ENCODE measurements at places on chromosomes 7 and 10. TPM values are rescaled to one million over a fixed set of nuclear protein-coding genes. Genes with fewer than 3 reads are reported as not detected.

DNA sequence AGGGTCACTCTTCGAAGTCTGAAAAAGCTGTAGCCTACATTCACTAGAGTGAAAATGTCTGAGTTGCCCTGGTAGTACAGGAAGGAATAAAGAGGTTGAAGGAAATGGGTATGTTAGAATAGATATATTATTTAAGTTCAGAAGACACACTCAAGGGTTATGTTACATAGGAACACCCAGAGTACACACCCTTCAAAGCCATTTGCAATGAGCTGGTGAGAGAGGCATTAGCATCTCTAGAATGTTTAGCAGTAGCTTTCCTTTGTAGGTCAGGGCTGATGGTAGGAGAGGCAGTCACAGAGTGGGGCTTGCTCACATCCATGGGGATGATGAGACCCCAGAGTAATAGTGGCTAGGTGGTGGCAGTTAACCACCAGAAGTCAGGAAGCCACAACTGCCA lies 221.2 kb downstream of the SLC25A13 start:
- no peak for DNase-seq

DNA sequence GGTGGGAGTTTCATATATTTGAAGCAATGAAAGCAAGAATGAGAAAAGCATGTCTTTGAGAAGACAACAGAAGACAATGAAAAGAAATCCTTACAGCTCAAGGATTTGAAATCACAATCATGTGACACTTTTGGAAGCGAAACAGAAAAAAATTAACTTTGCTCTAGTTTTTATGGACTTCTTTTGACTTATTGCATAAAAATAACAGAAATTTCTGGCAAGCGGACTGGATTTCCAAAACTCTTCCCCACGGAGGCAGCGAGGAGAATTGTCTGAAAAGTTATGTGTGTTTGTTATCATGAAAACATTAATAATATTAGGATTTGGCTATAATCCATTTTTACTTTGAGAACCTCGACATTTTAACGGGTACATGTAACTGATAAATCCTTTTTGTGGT lies 223.3 kb downstream of the LRMDA start:
- no peak for DNase-seq

DNA sequence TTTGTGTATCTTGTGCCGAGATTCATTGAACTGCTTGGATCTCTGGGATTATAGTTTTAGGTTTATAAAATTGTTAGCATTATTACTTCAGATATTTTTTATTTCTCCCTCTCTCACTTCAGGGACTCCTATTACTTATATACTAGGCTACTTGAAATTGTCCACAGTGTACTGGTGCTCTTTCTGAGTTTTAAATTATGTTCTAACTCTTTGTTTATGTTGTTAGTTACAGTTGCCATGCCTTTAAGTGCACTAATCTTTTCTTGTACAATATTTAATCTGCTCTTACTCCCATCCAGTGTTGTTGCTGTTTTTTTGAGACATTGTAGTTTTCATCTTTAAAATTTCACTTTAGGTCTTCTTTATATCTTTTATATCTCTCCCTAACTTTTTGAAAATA lies 13.1 kb downstream of the PLEKHS1 start:
- DNase-seq, result no peak

GRCh38 chr10:18340496-18341051 lies 200.3 kb downstream of the CACNB2 start:
- DNase-seq, result no peak

DNA sequence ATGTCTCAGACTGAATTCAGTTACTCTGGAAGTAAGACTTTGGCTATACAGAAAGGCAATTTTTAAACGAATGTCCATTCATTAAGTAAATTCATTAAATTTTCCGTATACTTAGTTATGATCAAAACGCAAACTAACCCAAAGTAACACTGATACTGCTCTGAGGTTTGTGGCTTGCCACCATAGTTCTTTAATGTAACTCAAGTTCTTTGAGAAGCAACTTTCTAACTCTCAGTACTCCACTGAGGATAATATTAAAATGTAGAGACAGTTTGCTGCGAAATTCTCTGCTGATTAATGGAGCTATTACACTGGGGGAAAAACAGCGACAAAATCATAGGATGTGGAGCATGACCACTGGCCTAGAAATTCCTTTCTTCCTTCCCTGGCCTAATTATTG lies 45.4 kb upstream of the PNLIPRP3 start:
- DNase-seq, result no peak

GRCh38 chr7:99955247-99955646 lies 20.6 kb downstream of the AZGP1 start:
- peak; percentile 79 for DNase-seq

DNA sequence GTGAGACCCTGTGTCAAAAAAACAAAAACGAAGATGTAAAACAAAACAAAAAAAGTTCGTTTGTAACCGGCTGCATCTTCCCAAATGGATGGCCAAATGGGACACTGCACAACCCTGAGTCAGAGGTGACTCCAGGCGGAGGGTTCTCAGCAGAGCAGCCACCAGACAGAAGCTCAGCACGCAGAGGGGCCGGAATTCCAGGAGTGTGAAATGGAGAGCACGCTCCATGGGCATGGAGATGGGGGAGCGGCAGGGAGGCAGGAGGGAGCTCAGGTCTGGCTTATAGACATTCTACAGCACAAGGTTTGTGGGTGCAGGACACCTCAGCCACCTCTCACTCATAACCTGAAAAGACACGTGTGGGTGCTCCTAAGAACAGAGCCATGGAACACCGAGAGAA lies 227.0 kb downstream of the MAD1L1 start:
- DNase-seq, result no peak

DNA sequence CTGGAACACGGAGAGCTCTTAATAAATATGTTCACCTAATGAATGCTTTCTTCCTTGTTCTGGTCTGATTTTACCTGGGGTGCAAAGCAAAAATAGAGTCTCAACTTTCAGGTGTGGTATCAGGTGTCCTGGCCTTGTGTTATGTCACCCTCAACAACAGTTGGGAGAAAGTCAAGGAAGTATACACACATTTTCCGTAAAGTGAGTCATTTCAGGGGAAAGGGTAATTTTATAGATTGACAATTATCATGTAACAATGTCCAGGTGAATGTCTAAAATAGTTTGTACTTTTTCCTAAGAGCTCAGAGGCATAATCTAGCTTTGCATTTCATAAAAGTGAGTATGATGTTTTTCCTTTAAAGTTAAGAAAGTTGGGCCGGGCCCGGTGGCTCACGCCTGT lies 287.4 kb downstream of the SKIDA1 start:
- peak; percentile 43 for DNase-seq

DNA sequence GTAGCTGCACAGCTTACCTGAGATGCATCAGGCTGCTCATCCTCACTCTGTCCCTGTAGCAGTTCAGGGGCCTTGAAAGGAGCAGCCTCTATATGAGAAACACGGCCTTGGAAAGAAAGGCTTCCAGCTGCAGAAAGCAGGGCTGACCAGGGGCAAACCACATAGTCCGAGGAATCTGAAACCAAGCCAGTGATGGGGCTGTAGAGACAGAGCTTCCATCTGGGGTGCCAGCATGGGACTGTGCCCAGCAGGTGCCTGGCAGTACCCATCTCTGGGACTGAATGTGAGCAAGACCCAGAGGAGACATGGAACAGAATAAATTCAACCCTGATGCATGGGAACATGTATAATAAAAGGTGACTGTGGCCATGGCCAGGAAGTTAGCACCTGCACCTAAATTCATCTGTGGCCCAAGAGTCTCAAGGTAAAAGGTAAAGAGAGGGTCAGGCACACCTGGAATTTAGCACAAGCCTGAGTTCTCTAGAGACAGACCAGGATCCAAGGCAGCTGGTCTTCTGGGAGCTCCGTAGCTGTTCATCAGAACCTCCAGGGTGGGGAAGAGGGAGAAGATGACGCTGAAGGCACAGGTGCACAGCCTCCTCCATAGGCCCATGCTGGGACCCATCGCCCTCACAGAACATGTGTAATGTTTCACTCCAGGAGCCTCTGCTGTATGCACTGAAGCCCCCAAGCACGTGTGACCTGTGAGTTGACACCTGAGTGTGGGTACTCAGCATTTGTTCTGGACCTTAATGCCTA lies 25.3 kb downstream of the FRMPD2 start:
- no peak for DNase-seq

DNA sequence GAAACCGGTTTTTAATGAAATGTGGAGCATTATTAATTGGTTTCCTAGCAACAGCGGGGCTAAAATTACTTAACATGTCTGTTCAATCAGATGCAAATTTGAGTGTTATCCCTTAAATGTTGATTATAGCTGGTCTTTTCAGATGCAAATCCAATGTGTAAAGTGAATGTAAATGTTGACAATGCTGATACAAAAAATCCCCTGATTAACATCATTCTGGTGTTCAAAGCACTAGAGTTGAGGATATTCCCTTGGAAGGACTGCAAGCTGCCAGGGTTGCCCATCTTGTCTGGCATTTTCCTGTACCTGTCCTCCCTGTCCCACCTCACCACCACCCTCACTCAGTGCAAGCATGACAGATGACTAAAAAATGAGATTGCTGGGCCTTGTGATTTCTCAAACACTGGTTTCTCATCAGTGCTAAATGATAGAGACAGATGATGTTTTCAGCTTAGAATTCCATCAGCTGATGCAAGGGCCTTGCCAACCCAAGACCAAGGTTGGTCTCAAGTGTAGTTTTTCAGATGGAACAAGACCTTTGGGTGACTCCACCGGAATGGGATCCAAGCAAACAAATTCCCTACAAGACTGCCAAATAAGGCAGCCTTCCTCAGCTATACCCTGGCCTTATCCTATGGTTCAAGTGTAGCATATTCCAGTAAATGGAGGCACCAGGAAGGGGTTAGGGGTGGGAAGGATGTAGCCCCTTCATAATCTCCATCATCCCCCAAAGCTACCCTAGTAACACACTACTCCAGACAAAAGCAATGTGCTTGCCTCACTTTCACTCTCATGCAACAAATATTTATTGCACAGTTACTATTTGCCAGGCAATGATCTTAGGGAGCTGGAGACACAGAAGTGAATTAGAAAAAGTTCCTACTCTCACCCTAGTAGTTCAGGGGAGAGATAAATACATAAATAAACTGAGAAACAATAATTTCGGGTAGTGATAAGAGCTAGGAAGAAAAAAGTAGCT lies 54.9 kb downstream of the JAZF1 start:
- DNase-seq, result no peak

DNA sequence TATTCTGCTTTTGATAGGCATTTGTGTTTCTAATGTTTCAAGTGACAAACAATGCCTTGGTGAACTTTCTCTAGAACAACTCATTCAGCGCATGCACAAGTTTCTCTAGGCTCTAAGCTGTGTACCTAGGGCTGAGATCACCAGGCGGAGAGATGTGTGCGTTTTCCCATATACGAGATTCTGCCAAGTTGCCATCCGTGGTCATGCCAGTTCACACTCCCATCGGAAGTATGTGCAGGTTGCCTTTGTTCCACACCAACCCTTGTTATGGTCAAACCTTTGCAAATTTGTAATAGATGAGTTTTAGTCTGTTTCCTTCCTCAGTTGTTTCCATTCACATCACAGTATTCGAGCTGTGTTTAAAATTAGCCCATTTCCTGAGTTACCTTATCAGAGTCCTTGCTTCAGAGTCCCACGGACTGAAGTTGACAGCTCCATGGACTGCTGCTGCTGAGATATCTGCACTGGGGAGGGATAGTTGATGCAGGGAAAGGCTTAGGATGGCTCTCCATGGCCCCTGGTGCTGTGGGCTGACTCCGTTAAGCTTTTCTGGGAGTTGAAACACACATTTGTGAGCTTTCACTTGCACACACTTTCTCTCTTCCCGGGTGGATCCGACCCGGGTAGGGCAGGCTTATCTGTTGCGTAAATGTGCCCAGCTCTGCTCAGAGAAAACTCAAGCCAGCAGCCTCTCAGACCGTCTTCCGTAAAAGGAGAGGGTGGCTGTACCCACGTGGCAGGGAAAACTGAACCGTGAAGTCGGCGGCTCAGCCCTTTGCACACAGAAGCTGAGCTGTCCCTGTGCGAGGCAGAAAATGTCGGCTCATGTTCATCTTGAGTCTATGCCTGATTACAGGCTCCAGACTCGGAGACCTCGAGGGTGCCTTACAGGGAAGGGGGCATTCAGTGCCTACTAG lies 49.4 kb downstream of the HK1 start:
- no peak for DNase-seq

- DNase-seq, result peak; percentile 20
Observed at GRCh38 chr10:13776861-13777311, 190.1 kb downstream of the PRPF18 start.

DNA sequence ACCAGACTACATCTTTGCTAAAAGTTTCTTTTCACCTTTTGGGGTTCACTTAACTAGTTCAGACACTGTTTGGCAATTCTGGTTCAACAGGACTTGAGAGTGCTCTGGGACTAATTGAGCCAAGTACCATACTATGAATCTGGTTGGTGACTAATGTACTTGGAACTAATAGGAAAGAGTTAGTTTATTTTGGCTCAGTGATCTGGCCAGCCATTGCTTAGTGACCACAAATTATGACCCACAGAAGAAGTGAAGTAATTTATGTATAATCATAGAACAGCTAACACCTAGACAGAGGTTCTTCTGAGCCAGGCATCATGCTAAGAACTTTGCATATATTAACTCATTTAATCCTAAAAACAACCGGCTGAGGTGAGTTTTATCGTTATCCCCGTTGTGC lies 126.5 kb upstream of the JCAD start:
- peak; percentile 41 for DNase-seq

GRCh38 chr7:156006024-156006423 lies 193.8 kb upstream of the SHH start:
- DNase-seq, result no peak

DNA sequence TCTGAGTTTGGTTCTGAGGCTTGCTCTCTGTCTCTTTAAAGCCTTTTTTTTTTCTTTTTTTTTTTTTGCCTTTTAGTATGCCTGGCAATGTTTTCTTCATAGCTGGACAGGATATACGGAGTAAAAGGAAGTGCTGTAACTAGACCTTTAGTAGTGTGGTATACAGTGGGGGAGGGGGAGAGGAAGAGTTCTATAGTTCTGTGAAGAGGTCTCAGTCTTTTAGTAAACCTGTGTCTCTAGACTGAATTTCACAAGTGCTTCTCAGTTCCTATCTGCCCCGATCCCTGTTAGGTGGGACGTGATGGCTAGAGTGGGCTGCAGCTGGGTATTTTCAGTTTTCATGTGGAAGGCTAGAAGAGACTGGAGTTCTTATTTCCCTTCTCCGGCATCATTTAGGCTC lies 3.1 kb upstream of the ABCC2 start:
- DNase-seq, result peak; percentile 67

DNA sequence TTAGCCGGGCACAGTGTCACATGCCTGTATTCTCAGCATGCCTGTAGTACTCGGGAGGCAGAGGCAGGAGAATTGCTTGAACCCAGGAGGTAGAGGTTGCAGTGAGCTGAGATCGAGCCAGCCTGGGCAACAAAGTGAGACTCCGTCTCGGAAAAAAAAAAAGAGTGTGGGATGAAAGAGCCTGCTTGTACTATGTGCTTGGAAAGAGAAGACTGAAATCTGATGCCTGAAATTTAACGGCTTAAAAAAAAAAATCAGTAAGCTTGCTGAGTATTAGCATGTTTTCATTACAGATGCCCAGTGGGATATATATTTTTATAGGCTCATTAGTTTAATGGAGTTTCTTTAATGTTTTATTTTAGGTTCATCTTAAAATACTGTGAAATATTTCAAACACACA lies 4.2 kb downstream of the NT5C2 start:
- DNase-seq, result no peak

MASTL gene
- 13.0 TPM for total RNA-seq

ARHGEF5 gene
- total RNA-seq, result 40.0 TPM

SHTN1 gene
- 33.6 TPM for total RNA-seq

GIMAP4 gene
- total RNA-seq, result not detected

XRCC2 gene
- 25.0 TPM for total RNA-seq

OPTN gene
- total RNA-seq, result 26.6 TPM

FFAR4 gene
- 0.25 TPM for total RNA-seq

BAMBI gene
- 3.3 TPM for total RNA-seq

OPALIN gene
- not detected for total RNA-seq

ACTL6B gene
- not detected for total RNA-seq

TACR2 gene
- total RNA-seq, result not detected

Measured in PC-9 (cell line).